ENCODE measurements at places on chromosomes 1 and 21. TPM values are rescaled to one million over a fixed set of nuclear protein-coding genes. Genes with fewer than 3 reads are reported as not detected.

Gene ADORA1
- 1.4 TPM for total RNA-seq

Gene CHIA
- not detected for total RNA-seq

Gene DDX20
- total RNA-seq: 21.6 TPM

Gene OR2AK2
- total RNA-seq: not detected

Gene DNAJC8
- total RNA-seq: 66.0 TPM

Gene OR2M7
- not detected for total RNA-seq

Gene LCE2B
- total RNA-seq: not detected

Gene ITLN1
- total RNA-seq: not detected

Gene KCNJ9
- not detected for total RNA-seq

Gene NDUFV3
- 61.6 TPM for total RNA-seq

Gene LCE1B
- not detected for total RNA-seq

Gene ITLN2
- not detected for total RNA-seq

Gene CFAP74
- not detected for total RNA-seq

Gene RNU1-1
- total RNA-seq: under 0.01 TPM

Gene SPRR2F
- total RNA-seq: not detected

Gene PRDX6
- total RNA-seq: 829 TPM

Gene RAD54L
- 26.0 TPM for total RNA-seq

Gene CASQ2
- 0.17 TPM for total RNA-seq

Gene ST7L
- total RNA-seq: 13.8 TPM

Gene TMEM54
- 175 TPM for total RNA-seq

Gene CIART
- 19.0 TPM for total RNA-seq

Gene CDCA8
- total RNA-seq: 31.8 TPM

Gene RBP7
- 6.0 TPM for total RNA-seq

Gene CA6
- total RNA-seq: not detected

Gene TMPRSS3
- total RNA-seq: not detected

Gene SDC3
- total RNA-seq: 10.0 TPM

Gene IL19
- total RNA-seq: not detected

Gene SERINC2
- 51.5 TPM for total RNA-seq

Gene SPATA45
- not detected for total RNA-seq

Gene SPRR1A
- total RNA-seq: not detected

Gene WDR64
- not detected for total RNA-seq

Gene HMCN1
- 0.66 TPM for total RNA-seq

Gene BSND
- not detected for total RNA-seq

Gene LRRC38
- 4.8 TPM for total RNA-seq

Gene MAST2
- total RNA-seq: 33.7 TPM

Gene RGS16
- 1.5 TPM for total RNA-seq

Gene SKI
- total RNA-seq: 28.3 TPM

Gene TMED5
- total RNA-seq: 59.2 TPM

Gene GBP6
- total RNA-seq: 0.17 TPM

Gene GNPAT
- total RNA-seq: 40.5 TPM

All from PC-3 (cell line).